ENCODE measurements at places on chromosomes 7 and 10.

- no peak for DNase-seq
Observed at GRCh38 chr10:101287997-101288635, 58.9 kb upstream of the LBX1 start.

DNA sequence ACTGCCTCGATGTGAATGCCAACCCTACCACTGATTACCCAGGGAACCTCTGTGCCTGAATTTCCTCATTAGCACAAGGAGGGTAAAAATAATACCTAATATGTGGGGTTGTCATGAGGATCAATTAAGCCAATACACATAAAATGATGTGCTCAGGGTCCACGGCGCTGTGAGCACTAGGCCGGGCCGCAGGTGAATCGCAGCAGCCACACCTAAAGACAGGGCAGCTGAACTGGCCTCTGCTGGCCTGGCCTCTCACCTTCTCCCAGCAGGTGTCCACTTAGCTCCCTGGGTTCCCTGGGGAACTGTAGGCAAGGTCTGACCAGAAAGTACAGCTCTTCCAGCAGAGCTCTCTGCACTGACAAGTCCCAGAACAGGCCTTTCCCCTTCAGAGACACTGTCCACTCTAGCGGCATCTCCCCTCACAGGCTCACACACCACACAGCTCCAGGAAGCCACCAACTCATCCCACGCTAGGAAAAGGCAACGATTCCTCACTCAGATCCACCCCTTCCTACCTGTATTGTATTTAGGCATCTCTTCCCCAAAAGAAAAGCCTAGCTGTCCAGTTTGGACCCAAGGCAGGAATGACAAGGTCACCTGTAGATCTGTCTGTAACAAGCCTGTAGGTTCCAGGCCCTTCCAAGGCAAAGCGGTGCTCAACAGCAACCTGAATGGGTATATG, 273.1 kb downstream of the USP6NL start:
- DNase-seq, result no peak

GRCh38 chr7:118104812-118105441, 79.0 kb upstream of the LSM8 start:
- peak; percentile 4 for DNase-seq

GRCh38 chr10:90096196-90096595, 394.8 kb downstream of the KIF20B start:
- DNase-seq, result no peak

DNA sequence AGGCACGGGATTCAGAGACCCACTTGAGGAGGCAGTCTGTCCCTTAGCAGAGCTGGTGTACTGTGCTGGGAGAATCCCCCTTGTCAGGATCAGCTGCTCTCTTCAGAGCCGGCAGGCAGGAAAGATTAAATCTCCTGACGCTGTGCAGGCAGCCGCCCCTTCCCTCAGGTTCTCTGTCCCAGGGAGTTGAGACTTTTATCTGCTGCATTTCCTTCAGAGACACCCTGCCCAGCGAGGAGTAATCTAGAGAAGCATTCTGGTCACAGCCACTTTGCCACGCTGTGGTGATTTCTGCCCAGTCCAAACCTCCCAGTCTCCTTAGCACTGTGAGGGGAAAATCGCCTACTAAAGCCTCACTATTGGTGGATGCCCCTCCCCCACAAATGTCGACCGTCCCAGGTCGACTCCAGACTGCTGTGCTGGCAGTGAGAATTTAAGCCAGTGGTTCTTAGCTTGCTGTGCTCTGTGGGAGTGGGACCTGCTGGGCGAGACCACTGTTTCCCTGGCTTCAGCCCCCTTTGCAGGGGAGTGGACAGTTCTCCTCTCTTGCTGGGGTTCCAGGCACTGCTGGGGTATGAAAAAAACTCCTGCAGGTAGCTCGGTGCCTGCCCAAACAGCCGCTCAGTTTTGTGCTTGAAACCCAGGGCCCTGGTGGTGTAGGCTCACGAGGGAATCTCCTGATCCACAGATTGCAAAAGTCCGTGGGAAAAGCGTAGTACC, 265.4 kb downstream of the ZWINT start:
- no peak for DNase-seq

DNA sequence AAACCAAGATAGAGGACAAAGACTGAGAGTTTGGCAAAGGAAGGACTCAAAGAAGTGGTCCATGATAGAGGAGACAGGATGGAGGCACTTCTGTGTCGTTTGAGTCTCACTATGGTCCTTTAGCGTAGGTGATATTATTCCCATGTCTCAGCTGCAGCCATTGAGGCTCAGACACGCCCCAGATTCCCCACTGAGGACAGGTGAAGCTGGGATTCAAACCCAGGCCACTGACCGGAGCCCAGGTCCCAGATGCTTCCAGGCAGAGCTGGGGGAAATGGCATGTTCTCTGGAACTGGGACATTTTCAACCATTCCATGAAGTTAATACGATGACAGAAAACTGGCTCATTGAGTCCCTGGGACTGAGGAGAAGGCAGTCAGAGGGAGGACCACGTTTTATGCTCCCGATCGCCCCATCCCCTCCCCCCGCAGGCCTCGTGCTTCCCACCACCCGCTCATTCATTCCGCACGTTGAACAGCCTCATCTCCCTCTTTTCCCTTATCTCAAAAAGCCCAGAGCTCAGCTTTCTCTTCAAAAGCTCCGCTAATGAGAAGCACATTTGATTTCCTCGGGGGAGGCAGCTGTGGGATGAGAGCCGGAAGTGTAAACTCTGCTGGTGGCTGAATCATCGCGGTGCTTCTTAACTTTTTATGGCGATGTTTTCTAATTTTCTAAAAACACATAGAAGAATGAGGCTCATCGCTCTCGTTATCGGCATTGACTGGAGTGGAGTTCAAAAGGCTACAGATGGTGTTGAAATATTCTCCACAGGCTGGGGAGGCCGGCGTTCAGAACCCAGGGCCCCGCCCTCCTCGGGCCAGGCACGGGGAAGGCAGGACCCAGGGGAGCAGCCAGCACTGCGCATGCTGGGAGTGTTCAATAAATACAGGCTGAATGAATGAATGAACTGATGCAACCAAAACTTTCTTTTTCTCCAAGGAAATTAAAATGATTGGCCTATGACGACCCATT, 64.0 kb downstream of the OAT start:
- peak; percentile 77 for DNase-seq

GRCh38 chr7:39238234-39238869, 260.6 kb downstream of the POU6F2 start:
- no peak for DNase-seq

DNA sequence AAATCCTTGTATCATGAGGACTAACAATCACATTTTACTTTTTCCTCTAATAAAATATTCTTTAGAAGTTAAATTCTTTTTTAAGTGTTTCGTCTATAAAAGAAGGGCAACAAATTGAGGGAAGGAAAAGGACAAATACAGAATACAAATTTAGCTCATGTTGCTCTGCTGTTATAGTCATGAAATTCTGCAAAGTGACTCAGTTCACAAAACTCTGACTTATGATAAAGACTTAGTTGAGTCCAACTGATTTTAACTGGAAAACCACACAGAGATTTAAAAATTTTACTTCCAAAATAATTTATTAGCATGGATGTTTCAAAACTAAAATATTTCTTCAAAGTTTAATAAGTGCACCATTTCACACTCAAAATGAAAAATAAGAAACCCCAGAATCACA, 75.0 kb upstream of the GPR22 start:
- peak; percentile 65 for DNase-seq

DNA sequence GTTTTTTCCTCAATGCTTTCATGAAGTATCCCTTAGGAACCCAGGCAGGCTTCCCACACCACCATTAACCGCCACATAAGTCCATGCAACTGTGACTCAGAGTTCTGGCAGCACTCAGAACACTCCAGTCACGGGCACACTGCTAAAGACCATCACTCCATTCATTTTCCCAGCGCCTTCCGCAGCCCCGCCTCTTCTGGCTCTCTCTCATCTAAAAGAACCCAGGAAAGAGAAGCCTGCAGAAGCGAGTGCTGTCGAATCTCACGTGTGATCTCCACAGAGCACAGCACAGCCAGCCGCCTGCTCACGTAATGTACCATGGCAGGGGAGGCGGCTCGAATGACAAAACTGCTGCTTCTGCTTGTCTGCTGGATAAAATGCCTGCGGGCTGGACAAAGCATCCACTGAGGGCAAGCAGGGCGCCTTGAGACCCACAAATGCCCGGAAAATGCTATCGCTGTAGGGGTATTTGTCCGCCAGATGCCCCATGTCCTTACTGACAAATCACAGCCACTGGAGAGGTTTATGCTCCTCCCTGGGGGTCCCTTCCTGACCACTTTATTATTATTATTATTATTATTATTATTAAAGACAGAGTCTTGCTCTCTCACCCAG, 1.8 kb downstream of the PSMG3 start:
- DNase-seq, result peak; percentile 75

GRCh38 chr10:11212288-11213085, 194.8 kb downstream of the CELF2 start:
- no peak for DNase-seq

GRCh38 chr7:30312178-30312577, 27.8 kb downstream of the ZNRF2 start:
- no peak for DNase-seq

DNA sequence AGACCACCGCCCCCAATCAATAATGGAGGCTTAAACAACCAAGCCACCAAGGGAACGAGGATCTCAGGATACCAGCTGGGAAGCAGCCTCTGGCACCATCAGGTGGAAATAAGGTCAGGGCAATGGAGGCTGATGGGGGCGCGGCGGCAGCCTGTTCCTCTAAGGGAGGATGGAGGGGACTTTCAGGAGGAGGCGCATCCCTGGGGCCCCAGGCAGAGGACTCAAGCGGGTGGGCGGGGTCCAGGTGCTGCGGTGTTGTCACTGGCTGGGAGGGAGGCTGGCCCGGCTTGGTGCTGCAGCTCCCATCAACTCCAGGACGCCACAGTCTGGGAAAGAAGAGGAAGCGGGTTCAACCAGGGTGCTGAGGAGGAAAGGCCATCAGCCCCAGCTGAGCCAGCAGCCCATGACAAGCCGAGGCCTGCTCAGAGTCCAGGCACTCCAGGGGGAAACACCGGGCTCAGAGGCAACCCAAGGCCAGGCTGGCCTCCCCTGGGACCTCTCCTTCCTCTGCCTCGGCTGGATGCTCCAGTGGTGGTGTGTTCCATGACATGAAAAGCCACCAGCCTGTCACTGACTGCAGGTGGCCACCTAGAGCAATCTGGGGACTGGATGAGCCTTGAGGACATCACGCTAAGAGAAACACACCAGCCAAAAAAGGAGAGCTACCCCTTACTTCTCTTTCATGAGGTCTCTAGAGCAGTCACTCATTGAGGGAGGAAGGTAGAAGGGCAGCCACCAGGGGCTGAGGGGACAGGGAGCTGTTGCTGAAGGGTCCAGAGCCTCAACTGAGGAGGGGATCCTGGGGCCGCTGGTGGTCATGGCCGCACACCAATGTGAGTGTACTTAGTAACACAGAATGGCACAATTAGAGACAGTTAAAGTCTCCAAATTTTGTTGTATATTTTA, 4.6 kb downstream of the GIGYF1 start:
- DNase-seq, result no peak

GRCh38 chr10:121715076-121715475, 116.8 kb upstream of the FGFR2 start:
- DNase-seq, result no peak

GRCh38 chr7:12674861-12675260, 12.6 kb upstream of the ARL4A start:
- DNase-seq, result peak; percentile 18

DNA sequence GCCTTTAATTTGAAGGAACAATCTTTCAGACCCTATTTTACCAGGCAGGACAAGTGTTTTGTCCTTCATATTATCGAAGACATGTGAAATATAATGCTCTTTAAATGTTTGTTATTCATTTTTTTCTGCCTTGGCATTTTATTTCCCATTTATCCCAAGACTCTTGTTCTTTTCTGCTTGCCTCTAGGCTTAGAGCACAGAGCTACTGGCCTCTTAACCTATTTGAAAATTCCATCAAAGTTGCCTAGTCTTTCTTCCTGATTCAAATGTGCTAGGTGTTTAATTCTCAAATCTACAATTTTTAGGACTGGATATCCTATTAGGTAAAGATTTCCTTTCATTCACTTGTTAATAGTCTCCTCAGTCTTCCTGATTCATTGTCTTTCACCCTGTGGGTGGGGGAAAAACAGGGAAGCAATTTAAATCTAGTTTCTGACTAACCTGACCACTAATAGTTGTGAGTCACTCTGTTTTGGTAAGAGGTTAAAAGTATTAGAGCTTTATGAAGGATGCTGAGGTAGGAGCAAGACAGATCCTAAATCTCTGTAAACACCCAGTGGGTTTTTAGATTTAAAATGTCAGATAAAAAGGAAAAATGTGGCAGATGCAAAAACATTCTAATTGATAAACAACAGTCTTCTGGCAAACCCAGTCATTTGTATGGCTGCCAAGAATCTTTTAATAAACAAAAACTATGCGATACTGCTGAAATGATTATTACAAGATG, 1.5 kb downstream of the LIPK start:
- DNase-seq, result peak; percentile 84

- no peak for DNase-seq
Observed at GRCh38 chr10:667602-668143, 21.8 kb downstream of the DIP2C start.

DNA sequence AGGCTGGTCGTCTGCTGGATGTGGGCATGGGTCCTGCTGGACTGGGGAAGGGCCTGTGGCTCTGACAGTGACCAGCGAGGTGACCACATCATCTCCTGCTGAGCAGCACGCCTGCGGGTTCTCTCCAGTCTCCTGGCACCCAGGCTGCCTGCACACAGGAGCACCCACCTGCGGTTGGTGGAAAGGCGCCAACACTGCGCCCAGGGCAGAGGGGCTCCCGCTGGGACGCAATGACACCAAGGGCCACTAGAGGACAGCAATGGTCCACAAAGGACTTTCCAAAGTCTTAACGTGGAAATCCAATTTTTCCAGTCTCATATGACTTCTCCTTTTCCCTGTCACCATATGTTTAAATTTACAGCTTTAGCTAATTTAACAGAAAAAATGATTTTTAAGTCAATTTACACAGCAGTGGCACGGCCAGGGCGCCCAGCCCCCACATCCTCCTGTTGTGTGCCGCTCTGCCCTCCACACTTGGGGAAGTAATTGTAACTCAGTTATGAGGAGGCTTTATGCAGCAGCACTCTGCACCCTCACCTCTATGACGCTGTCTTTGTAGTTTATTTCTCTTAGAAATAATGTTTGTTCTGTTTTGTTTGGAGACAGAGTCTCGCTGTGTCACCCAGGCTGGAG, 38.1 kb downstream of the CFAP46 start:
- DNase-seq, result peak; percentile 17

- no peak for DNase-seq
Observed at GRCh38 chr7:36781011-36781738, 56.9 kb upstream of the AOAH start.

GRCh38 chr7:50153148-50153547, 60.1 kb upstream of the ZPBP start:
- DNase-seq, result no peak
